ENCODE measurements at places on chromosomes 16 and 17. TPM values are rescaled to one million over a fixed set of nuclear protein-coding genes. Genes with fewer than 3 reads are reported as not detected.

Gene NRN1L
- total RNA-seq = 0.45 TPM

GRCh38 chr16:56637814-56638750 lies at the start of gene MT1A:
MT1A (plus strand) TSS chr16:56638666; CDS start chr16:56638739, 73 bp downstream.
- DNase-seq = no peak

DNA sequence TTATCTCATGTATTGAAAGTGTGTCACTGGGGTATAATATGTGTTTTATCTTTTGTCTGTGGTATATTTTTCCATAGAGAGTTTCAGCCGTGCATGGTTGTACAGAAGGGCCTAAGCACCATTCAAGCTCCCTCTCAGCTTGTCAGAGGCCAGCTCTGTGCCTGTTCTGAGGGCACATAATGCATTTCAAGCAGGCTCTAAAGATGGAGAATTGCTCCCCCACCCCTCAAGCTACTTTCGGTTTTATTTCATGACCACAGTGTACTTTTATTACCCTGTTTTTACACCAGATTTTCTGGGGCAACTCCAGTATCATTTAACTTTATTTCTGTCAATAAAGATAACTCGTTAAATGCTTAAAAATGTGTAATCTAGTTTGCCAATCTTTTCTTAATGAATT lies 131.7 kb downstream of the SHISA6 start:
- no peak for DNase-seq

DNA sequence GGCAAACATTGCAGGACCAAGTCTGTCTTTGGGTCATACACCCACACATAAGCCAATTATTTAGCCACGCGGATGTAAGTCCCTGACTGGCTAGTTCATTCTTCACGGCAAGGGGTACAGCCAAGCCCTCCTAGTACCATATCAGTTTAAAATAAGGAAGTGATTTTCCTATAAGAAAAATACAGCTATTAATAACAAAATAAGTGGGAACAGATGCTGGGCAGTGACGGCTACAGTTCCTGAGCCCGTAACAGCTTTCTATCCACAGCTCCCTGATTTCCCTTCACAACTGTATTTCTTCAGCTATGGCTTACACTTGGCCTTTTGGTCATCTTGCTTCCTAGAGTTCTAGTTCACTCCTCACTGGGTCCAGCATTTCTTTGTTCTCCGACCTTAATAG lies 542.4 kb upstream of the C16orf82 start:
- DNase-seq = no peak

DNA sequence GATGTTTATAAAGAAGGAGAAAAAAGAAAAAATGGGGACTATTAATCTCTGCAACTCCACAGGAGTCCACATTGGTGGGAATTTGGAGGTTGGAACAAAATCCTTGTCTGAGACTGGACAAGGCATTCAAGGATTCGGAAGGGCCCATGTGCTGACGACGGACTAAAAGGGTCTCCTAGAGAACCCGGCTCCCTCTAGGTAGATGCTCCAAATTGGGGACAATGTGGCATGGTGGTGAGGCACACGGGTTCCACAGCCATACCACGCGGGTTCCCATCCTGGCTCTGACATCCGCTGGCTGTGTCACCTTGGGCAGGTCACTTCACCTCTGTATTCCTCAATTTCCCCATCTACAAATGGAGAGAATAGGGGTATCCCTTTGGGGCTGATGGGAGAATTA lies 227.4 kb downstream of the C16orf78 start:
- peak; percentile 29 for DNase-seq

Gene TEKT3
- total RNA-seq = not detected

Gene ENPP7
- 0.23 TPM for total RNA-seq

GRCh38 chr17:27360507-27360906 lies 66.6 kb downstream of the WSB1 start:
- DNase-seq = no peak

Gene RNF112
- 0.20 TPM for total RNA-seq

Gene WFIKKN2
- not detected for total RNA-seq

Gene ELMO3
- total RNA-seq = 6.2 TPM

- no peak for DNase-seq
These were observed 393 bp downstream of the RNF166 start for GRCh38 chr16:88705801-88706228.

GRCh38 chr16:586047-586644 lies 3.7 kb upstream of the RAB40C start:
- DNase-seq = no peak

Gene HLF
- 2.6 TPM for total RNA-seq

- no peak for DNase-seq
These were observed 45.4 kb downstream of the WSB1 start for GRCh38 chr17:27339198-27339835.

DNA sequence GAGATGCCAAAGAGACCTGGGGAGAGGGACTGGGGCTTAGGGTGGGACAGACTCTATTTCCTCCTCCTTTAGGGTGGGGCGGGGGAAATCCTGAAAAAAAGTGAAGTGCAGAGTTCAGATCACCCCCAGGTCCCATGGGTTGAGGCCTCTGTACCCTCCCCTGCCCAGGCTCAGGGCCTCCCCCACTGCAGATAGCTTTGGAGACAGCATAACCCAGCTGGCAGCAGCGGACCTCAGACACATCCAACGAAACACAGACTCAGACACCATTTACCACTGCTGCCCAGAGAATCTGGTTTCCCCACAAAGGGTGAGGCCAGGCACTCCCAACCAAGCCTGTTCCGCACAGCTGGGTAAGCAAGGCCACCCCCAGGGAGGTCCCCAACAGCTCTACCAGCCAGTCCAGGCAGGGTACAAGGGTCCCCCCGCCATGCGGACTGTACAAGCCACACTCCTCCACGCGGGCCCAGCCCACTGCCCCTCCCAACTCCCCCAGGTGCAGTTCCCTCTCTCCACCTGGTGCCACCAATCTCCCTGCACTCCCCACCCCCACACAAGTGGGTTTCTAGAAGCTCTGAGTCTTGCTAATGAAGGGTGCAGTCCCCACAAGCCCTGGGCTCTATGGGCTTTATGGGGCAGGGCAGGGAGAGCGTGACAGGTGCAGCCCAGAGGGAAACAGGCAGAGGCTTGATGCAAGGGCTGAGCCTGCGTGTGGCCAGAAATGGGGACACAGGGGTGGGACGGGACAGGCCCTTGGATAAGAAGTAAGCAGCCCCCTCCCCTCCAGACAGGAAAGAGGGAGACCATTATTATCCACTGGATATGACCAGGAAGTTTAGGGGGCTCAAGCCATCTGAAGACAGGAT lies 8.9 kb downstream of the RHBDF2 start:
- no peak for DNase-seq
